ENCODE measurements at places on chromosomes 5 and 9. TPM values are rescaled to one million over a fixed set of nuclear protein-coding genes. Genes with fewer than 3 reads are reported as not detected.

DNA sequence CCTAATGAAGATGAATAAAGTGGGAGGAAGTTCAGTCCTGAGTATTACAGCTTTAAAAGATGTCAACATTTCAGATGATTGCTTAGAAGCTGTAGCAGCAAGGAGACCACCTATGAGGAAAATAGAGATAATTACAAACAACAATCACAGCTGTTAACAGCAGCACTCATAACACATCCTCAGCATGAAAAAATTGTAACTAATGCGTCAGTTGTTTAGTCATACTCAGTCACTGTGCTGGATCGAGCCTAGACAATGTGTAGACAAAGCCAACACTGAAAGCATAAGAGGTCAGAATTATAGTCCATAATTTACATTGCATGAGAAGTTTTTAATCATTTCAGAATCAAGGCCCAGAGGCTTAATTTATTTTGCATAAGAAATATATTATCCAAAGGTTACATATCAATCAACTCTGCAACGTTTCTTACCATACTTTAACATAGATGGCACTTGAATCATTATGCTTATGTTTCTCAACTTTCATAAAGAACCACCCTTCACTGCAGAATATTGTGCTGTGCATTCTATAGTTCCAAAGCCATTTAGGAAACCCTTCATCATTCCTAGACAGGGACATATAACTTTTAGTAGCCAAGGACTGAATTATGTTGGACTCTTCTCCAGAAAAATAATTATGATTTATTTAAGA is 60.2 kb upstream of the HAPLN1 start:
- peaks cover 24% of the 10 kb centered on the region for H3K4me1 ChIP-seq
- no peak overlapping the region for H3K4me3 ChIP-seq
- no peak overlapping the region for H3K27ac ChIP-seq
- H3K27me3 ChIP-seq: peaks cover 66% of the 10 kb centered on the region

DNA sequence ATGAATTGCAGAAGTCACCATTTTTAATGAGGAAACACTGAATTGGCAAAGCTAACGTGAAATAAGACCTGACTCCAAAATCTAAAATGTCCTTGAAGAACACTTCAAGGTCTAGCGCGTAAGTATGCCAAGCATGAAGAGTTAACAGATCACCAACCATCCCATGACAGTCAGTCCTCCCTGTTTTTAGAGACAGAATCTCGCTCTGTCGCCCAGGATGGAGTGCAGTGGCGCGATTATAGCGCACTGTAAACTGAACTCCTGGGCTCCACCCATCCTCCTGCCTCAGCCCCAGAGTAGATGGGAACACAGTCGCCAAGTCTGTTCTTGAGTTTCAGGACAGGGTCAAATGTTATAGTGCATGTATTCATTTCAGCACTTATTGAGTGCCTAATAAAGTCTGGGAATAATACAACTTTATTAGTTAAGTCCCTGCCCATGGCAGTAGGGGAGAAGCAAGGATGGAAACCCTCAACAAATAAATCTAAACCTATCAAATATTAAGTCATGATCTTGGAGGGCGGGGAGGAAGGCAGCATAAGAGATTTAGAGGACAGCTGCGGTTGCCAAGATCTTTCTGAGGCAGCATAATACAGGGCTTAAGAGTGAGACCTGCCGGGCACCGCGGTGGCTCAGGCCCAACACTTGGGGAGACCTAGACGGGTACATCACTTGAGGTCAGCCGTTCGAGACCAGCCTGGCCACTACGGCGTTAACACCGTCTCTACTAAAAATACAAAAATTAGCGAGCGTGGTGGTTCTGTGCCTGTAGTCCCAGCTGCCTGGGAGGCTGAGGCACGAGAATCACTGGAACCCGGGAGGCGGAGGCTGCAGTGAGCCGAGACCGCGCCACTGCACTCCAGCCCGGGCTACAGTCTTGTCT is 1.1 kb downstream of the ATPSCKMT start:
- H3K36me3 ChIP-seq: peaks cover 5% of the 10 kb centered on the region
- peak overlapping the region; percentile 82 for H3K4me3 ChIP-seq
- DNase-seq: no peak
- H3K4me1 ChIP-seq: peaks cover 31% of the 10 kb centered on the region

The C8G gene
- total RNA-seq: 1.1 TPM

DNA sequence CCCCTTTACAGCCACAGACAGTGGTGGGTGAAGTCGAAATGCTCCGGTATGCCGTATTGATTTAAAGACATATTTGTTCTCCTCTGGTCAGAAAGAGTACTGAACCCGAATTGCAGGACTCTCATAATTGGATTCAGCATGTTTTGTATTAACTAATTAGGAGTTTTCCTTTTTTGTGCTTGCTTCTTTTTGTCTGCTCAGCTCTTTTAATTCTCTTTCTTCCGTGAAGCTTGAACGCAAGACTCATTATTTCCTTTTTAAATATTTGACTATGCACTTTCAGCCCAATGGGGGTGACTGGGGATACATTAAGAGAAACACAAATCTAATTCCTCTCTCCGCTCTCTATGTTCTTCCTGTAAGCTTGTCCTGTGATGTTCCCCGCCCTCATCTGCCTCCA is 246.6 kb upstream of the IRX2 start:
- H3K36me3 ChIP-seq: no peaks in the 10 kb centered on the region
- H3K27ac ChIP-seq: no peak overlapping the region
- peaks cover 49% of the 10 kb centered on the region for H3K27me3 ChIP-seq
- H3K4me1 ChIP-seq: peaks cover 10% of the 10 kb centered on the region
- DNase-seq: no peak
- H3K4me3 ChIP-seq: no peak overlapping the region

DNA sequence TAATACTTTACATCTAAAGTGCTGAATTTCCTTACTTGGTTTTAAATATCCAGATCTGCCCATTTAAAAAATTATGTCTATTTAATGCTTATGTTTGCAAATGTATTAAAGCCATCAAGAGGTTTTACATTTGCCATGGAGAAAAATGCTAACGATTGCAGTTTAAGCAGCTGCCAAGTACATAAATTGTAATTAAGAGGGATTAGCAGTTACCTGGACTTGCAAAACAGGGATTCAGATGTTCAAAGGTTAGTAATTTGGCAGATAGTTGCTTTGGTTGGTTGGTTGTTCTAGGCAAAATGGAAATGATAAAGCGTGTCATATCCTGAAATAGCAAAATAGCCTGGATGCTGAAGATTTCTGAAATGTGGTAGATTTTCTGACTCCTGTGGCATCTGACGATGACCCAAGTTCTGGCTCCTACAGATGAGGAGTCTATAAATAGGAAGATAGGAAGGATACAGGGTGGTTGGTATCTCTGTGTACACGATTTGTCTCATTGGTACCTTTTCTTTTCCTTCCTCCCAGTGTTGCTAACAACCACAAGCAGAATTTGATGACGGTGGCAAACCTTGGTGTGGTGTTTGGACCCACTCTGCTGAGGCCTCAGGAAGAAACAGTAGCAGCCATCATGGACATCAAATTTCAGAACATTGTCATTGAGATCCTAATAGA is 282.9 kb downstream of the NR3C1 start:
- DNase-seq: no peak
- H3K36me3 ChIP-seq: no peaks in the 10 kb centered on the region
- H3K4me3 ChIP-seq: no peak overlapping the region
- H3K27me3 ChIP-seq: no peaks in the 10 kb centered on the region

The NFIB gene
- 15.3 TPM for total RNA-seq

The IFNB1 gene
- not detected for total RNA-seq

The PCDH12 gene
- total RNA-seq: not detected

GRCh38 chr9:115668521-115668920 is 485.1 kb upstream of the PAPPA start:
- H3K27me3 ChIP-seq: peaks cover 8% of the 10 kb centered on the region
- no peaks in the 10 kb centered on the region for H3K36me3 ChIP-seq
- no peak overlapping the region for H3K4me3 ChIP-seq
- H3K27ac ChIP-seq: no peak overlapping the region

The VCAN gene
- 673 TPM for total RNA-seq

DNA sequence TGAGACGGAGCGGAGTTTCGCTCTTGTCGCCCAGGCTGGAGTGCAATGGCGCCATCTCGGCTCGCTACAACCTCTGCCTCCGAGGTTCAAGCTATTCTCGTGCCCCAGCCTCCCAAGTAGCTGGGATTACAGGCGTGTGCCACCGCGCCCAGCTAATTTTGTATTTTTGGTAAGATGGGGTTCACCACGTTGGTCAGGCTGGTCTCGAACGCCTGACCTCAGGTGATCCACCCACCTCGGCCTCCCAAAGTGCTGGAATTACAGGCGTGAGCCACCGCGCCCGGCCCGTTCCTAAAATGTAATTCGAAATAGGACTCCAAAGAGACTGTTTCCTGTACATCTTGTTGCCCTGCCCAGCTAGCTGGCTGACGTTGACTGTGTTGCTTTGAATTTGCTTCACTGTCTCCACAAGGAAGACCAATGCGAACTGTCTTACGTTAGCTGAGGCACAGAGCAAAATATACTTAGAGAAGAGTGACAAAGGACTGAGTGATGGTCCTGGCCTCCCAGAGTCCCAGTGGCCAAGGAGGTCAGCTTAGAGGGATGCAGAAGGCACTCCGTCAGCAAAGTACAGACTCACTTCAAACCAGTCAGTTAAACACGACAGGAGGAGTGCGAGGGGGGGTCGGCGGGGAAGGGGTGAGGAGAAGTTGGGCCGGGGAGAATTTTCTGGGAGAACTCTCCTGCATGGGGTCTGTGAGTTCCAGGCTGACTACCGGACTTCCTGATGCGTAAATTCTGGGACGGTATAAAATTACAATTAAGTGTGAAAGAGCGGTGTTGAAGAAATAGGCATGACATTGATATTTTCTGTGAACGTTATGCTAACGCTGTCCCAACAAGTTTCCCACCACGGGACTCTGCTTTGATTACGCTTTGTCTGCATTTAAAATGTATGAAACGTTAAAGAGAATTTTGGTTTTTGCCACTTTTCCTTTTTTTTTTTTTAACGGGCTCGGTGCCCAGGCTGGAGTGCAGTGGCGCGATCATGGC is 6.8 kb upstream of the TRIM41 start:
- no peak for DNase-seq
- peaks cover 59% of the 10 kb centered on the region for H3K27me3 ChIP-seq
- peak overlapping the region; percentile 33 for H3K4me3 ChIP-seq
- peaks cover 6% of the 10 kb centered on the region for H3K4me1 ChIP-seq

DNA sequence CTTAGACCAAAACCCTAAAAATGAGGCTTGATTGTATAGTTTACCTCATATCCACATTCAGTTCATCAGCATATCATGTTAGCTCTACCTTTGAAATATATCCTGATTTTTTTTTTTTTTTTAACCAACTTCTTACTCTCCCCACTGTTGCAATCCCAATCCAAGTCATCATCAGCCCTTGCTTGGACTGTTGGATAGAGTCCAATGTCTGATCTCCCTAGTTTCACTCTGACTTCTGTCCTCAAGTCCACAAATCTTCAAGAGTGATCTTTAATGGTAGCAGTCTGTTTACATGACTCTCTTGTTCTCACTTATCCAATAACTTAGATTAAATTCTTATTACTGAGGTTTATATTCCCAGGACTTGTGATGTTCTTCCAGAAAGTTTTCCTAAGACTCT is 30.8 kb downstream of the NAA35 start:
- peaks cover 33% of the 10 kb centered on the region for H3K36me3 ChIP-seq
- H3K27me3 ChIP-seq: no peaks in the 10 kb centered on the region
- H3K4me1 ChIP-seq: peaks cover 2% of the 10 kb centered on the region
- no peak overlapping the region for H3K4me3 ChIP-seq
- no peak overlapping the region for H3K27ac ChIP-seq

DNA sequence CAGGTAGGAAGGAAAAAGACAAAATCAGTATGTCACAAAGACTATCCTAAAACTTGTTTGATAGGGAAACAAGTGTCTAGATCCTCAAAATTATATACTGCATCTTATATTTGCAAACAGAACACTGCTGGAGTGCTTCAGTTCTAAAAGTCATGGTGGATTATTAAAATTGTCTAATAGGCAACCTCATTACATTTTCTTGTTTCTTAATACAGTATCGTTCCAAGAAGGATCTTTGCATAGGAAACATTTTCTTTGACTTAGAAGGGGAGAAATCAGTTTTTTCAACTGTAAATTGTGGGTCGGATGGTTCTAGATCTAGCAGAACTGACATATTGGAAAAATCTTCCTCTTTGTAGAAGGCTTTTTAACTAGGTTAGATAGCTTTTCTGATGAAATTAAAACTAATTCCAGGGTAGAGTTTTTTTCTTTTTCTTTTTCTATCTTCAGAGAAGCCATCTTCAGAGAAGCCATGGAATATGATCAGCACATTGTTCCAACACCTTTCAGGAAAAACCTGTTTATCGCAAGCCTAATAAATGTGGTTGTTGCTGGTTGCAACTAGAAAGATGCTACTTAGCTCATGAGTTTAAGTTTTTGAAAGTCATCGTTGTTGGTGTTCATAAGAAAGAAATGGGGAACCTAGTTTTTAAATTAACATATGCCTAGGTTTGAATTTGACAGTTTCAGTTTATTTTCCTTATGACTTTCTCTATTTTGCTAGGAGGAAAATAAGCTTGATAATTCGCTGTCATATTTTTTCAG is 7.4 kb downstream of the CPEB4 start:
- DNase-seq: no peak
- H3K27me3 ChIP-seq: no peaks in the 10 kb centered on the region
- H3K4me3 ChIP-seq: no peak overlapping the region
- H3K4me1 ChIP-seq: peaks cover 16% of the 10 kb centered on the region

- no peaks in the 10 kb centered on the region for H3K27me3 ChIP-seq
- no peak overlapping the region for H3K4me3 ChIP-seq
- peaks cover 15% of the 10 kb centered on the region for H3K4me1 ChIP-seq
- H3K27ac ChIP-seq: no peak overlapping the region
- DNase-seq: no peak
- no peaks in the 10 kb centered on the region for H3K36me3 ChIP-seq
Observed at GRCh38 chr5:41882765-41883164, 12.5 kb upstream of the OXCT1 start.

DNA sequence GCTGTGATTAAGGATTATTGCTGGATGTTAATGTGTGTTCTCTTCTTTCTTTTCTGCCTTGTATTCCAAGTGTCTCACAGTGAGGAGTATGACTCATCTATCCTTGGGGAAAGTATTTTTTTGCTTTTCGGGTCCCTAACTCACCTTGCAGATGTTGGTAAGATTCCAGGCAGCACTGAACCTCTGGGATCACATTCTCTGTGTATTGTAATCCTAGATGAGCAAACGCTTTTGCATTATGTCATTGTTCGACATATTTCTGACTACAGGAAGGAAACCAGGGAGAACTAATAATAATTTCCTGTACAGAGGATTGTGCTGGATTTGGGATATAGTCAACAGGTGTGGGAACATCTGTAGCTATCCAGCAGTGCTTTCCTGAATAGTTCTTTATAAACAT is 246.1 kb upstream of the TUT7 start:
- no peaks in the 10 kb centered on the region for H3K36me3 ChIP-seq
- DNase-seq: no peak
- H3K27ac ChIP-seq: no peak overlapping the region
- peaks cover 24% of the 10 kb centered on the region for H3K4me1 ChIP-seq
- H3K27me3 ChIP-seq: no peaks in the 10 kb centered on the region

The PCDHA12 gene
- total RNA-seq: 13.7 TPM

GRCh38 chr9:2824564-2824963 is 19.3 kb downstream of the PUM3 start:
- DNase-seq: no peak
- H3K27me3 ChIP-seq: no peaks in the 10 kb centered on the region
- H3K27ac ChIP-seq: no peak overlapping the region
- H3K4me3 ChIP-seq: no peak overlapping the region
